ENCODE measurements at places on chromosomes 16 and 17.

GRCh38 chr16:10031955-10032354, 150.3 kb downstream of the GRIN2A start:
- DNase-seq = no peak

DNA sequence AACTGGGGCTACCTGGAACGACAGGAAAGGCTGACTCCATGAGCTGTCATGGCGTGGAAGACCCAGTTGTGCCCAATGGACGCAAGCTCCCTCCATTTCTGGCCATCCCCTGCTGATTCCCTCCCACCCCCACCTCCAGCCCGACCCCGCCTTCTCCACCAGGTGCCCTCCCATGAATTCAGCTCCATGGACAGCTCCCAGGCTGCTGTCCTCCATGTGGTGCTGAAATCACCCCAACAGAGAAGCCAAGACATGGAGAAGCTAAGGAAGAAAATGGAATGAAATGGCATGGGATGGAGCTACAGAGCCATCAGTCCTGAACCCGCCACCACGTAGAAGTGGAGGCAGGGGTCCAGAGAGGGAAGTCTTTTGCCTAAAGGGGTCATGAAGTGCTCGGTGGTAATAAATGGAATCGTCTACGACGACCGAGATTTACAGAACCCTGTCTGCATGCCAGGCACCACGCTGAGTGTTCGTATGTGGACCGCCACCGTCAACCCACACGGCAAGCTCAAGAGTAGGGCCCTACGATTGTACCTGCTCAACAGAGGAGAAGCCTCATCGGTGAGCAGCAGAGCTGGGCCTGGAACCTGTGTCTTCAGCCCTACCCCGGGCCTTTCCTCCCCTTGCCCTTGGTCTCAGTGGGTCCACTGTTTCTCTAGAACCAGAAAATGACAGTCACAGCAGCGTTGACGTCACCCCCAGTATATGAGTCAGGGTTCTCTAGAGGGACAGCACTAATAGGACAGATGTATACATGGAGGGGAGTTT, 9.3 kb upstream of the ZC3H18 start:
- DNase-seq = no peak

GRCh38 chr16:30649725-30650368, 913 bp upstream of the PRR14 start:
- no peak for DNase-seq

- no peak for DNase-seq
Measured at GRCh38 chr17:73534209-73534909, 109.9 kb downstream of the SDK2 start.

DNA sequence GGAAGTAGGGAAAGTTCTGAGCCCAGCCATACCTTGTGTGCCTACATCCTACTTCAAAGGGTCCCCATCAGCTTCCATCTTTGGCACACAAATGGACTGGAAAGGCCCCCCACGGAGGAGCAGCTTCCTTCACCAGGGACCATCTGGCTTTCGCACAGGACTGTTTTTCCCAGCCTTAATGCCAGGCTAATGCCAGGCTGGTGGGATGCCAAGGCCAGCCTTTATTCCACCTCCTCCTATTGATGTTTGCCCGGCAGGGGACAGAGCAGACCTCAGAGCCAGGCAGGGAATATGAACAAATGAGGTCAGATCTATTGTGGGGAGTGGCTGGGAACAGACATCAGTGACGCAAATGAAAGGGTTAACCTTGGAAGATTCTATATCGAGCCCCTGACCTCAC, 5.7 kb downstream of the GPR179 start:
- DNase-seq = peak; percentile 12

All from NCI-H446 (cell line).